ENCODE measurements at places on chromosomes 4 and X.

GRCh38 chrX:142238536-142238935, 33.4 kb upstream of the MAGEC2 start:
- DNase-seq = no peak

DNA sequence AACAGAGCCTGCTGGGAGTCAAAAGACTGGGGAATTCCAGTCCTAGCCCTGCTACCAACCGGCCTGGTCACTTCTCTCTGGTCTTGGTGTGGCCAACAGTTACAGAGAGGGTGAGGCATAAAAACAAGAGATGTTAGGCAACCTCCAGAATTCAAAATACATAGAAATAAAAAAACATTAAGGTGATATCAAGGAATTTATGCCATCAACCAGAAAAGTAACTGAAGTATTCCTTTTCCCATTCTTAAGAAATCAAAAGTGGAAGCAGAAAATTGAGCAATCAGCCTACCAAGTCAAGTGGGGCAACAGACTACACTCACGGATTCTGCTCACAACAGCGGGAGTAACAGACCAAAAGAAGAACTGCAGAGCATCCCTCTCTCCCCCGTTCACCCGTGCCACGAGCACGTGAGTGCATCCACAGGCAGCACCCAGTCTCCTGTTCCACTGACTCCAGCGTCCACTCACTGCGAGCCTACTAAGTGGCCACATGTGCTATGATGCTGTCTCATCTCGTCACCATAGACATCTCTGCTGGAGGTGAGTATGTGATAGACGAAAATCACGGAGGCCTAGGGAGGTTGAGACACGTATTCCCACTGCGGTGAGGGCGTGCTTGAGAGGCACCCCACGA, 29.3 kb downstream of the AFAP1 start:
- DNase-seq = no peak

DNA sequence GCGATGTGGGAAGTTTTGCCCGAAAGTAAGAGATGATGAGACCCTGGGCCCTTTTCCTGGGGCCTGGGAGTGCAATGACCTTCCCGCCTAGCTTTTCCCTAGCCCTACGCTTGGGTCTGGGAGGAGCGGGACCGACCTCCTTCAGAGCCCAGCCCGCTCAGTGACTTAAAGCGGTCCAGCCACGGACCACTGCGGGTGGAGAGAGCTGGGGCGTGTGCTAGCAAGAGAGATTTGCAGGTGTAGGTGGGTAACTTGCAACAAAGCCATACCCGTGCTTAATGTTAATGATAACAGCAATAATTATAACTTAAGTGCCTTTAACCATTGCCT, 503 bp upstream of the PDE5A start:
- no peak for DNase-seq

DNA sequence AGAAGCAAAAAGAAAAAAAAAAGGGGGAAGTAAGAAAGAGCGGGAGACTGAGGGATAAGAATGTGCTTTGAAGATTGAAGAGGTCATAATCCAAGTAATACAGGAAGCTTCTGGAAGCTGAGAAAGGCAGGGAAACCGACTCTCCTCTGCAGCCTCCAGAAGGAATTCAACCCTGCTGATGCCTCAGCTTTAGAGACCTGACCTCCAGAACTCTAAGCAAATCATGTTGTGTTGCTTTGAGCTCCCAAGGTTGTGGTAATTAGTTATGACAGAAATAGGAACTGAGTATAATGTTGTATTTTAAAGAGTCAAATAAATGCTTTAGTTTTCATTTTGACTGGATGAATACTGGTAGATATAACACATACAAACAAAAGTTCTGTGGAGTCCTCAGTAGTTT, 48.0 kb upstream of the FAT1 start:
- no peak for DNase-seq
